Activated CD8-positive, alpha-beta T cell treated with anti-CD3 and anti-CD28 coated beads for 36 hours (primary cell): ENCODE measurements at places on chromosomes 1 and 21. TPM values are rescaled to one million over a fixed set of nuclear protein-coding genes. Genes with fewer than 3 reads are reported as not detected.

DNA sequence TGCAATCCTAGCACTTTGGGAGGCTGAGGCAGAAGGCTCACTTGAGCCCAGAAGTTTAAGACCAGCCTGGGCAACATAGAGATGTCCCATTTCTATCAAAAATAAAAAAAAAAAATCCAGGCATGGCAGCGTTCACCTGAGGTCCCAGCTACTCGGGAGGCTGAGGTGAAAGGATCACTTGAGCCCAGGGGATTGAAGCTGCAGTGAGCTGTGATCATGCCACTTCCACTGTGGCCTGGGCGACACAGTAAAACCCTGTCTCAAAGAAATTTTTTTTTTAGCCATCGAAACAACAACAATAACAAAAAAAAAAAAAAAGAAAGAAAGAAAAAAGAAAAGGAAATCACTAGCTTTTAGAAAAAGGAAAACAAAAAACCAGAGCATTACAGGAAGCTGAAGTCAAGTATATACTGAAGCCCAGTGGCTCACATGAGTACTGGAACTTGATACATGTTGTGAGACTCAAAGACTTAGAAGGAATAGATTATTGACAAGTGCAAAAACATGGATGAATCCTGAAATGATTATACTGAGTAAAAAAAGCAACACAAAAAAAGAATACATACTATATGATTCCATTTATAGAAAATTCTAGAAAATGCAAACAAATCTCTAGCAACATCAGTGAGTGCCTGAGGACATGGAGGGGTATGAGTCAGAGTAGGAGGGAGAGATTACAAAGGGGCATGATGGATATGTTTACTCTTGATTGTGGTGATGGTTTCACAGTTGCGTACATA, 6.1 kb upstream of the RABGAP1L start:
- DNase-seq = no peak

GRCh38 chr21:26423511-26423910, 149.6 kb downstream of the CYYR1 start:
- DNase-seq = no peak

DNA sequence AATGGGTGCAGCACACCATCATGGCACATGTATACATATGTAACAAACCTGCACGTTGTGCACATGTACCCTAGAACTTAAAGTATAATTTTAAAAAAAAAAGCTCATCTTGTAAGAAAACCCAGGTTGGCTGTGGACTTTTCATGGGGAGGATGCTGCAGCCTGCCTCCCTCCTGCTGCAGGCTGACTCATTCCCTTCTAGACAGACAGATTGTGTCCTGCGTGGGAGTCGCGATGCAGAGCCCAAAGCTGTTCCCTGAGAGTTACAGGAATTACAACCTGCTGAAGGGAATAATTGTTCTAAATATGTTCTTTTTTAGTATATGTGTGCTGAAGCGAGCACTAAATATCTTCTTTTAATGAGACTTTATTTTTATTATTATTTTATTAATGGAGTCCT, 93.2 kb downstream of the TBX19 start:
- DNase-seq = no peak

DNA sequence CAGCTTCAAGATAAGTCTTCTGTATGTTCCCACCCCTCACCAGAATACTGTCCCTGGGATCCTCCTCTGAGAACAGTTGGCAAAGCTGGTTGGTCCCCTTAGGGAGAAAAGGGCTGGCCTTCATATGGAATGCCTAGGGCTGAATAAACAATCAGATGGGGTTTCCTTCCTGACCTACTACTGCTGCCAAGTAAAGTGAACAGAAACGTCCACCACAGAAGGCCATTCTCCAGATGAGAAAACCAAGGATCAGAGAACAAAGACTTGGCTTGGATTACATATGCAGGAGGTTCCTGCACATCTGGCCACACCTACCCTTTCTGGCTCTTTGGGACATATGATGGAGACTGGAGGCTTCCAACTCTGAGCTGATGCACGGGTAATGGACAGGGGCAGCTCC, 194.5 kb downstream of the HIVEP3 start:
- no peak for DNase-seq

DNA sequence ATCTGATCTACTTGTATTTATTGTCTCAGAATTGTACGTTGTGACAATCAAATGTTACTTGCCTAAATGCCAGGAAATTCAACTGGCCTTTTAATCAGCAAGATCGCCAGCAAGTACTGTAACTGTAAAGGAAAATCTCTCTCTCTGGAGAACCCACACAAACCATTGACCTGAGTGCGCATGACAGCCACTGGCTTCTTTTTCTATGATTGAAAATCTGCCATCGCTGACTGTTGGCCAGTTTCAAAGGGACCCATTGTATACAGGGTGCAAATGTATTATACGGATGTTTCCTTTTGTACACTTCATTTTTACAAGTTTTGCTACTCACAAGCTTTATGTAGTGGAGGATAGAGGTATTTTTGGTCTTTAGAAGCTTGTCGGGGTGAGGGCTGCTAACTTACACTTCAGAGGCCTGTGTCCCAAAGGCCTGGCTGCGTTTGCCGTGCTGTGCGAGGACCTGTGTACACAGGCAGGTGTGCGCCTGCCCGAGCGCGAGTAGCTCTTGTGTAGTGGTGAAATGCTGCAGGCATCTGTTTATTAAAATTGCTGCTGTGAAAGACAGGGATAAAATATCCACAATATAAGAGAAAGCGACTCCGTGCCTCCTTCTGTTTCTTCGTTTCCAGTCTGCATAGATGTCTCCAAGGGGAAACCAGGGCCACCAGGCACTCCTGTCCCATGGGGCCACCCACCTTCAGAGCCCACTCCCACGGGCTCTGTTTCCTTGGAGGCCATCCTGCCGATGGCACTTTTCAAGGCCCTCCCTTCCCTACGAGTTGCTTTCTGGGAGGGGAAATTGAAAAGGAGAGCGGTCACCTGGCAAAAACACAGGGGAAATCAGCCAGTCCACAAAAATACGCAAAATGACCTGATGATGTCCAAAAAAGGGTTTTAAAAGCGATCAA, 25.3 kb upstream of the TRAPPC10 start:
- no peak for DNase-seq

- DNase-seq = peak; percentile 15
These were observed 13.6 kb downstream of the LRRC42 start for GRCh38 chr1:53959664-53960250.

DNA sequence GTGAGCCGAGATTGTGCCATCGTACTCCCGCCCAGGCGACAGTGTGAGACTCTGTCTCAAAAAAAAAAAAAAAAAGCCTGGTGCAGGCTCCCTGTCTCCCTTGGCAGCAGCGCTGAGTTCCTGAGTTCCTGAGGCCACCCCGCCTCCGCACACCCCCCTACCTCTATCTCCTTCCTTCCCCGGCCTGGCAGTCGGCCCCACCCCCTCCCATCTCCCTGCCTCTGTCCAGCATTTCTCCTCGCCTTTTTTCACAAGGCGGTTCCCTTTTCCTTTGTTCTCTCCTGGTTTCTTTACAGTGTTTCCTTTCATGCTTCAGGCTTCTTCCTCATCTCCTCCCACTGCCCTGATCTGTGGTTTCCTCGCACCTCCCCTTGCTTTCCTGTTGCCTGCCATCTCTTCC, 2.7 kb downstream of the RORC start:
- DNase-seq = peak; percentile 26

DNA sequence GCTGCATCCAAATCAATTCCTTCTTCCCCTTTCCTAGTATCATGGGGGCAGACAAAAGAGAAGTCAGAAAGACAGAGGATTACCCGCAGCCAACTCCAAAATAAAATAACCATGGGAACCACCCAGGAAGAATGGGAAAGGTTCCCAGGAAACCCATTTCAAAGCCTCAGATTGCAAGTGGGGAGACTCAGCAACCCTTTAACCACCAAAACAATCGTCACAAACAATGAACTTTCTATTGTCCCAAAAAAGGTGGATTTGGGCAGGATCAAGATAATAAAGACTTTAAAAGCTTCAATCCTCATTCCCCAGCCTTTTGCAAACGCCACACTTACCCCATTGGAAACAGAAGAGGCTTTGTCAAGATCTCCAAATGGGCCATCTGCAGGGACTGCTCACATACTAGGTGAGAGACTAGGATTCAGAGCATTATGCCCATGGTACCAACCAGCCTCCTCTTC, 5.1 kb downstream of the TIAM1 start:
- DNase-seq = no peak

Gene C1orf87
- total RNA-seq = not detected

Gene AMY1C
- not detected for total RNA-seq

Gene ASH1L
- total RNA-seq = 31.6 TPM
